ENCODE measurements at places on chromosomes 16 and 17.

DNA sequence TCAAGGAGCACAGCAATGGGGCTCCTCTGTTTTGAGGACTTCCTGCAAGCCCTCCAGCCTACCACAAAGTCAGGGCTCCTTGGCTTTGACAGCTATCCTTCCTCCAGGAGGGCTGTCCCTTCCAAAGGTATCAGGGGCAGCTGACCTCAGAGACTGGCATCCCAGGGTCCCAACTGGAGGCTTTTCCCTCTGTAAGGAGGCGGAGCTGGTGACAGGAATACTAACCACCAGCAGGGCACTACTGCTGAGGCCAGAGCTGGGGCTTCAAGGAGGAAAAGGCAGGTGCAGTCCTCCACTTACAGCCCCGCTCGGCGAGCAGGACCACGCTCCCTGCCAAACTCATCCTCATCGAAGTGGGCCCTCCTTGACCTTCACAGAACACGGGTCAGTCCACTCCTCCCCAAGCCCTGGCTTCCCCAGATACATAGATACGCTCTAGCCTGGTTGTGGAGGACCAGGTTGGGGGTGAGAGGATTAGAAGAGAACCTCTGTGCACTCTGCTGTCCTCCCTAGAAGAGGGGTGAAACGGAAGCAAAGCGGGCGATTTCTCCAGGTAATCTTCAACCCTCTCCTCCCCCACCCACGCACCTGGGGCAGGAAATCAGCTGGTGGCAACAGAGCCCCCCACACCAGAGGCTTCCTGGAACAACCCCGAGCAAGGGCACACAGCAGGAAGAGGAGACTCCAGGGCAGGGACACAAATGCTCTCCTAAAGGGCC lies 20.5 kb downstream of the ST3GAL2 start:
- peak; percentile 36 for DNase-seq

DNA sequence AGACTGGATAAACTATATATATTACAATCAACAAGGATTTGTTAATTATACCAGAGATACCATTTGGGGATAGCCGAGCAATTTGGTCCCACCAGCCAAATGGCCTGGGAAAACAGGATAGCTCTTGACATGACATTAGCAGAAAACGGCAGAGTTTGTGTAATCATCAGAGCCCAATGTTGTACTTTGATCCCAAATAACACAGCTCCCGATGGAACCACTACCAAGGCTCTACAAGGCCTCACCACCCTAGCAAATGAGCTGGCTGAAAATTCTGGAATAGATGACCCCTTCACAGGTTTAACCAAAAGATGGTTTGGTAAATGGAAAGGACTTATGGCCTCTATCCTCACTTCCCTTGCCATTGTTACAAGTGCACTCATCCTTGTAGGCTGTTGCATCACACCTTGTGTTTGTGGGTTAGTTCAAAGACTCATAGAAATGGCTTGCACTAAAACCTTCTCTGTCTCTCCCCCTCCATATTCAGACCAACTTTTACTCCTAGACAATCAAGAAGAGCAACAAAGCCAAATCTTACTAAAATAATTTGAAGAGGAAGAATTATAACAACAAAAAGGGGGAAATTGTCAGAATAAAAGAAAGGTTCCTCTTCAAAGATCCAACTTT lies 9.5 kb downstream of the TXNL4B start:
- DNase-seq: no peak

GRCh38 chr16:83312718-83313245 lies 495.0 kb upstream of the HSBP1 start:
- no peak for DNase-seq

DNA sequence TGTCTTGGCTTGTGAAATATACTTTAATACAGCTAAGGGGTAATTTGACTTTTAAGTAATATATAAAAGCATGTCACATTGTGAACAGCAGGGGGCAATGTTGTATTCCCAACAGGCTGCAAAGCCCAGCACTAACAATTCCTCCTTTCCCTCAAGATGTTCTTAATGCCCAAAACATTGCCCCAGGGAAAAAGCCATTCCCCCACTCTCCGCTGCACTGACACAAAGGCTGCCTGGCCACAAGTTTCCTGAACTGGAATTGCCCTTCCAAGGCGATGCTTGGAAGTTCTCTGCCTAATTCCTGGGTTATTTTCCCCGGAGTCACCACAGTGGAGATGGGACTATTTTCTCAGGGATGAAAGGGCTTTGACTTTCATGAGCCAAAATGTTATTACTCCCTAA lies 27.2 kb downstream of the CLEC16A start:
- peak; percentile 49 for DNase-seq

- DNase-seq: no peak
Measured at GRCh38 chr17:75315541-75316243, 26.5 kb upstream of the SLC25A19 start.

DNA sequence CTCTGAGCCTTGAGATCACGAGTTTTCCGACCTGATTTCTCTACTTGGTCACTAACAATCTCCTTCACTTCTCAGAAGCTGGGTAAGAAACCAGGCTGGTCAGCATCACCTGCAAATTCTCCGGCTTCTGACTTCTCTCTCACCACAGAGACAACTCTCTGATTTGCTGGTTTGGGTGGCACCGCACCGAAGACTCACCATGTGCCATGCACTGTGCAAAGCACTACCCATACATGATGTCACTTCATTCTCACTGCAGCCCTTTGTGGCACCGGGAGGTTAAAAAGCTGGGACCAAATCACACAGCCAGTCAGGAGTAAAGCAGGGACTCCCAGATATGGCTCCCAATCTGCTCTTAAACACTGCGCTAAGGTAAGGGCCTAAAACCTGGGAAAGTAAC lies 647 bp downstream of the VAC14 start:
- no peak for DNase-seq

DNA sequence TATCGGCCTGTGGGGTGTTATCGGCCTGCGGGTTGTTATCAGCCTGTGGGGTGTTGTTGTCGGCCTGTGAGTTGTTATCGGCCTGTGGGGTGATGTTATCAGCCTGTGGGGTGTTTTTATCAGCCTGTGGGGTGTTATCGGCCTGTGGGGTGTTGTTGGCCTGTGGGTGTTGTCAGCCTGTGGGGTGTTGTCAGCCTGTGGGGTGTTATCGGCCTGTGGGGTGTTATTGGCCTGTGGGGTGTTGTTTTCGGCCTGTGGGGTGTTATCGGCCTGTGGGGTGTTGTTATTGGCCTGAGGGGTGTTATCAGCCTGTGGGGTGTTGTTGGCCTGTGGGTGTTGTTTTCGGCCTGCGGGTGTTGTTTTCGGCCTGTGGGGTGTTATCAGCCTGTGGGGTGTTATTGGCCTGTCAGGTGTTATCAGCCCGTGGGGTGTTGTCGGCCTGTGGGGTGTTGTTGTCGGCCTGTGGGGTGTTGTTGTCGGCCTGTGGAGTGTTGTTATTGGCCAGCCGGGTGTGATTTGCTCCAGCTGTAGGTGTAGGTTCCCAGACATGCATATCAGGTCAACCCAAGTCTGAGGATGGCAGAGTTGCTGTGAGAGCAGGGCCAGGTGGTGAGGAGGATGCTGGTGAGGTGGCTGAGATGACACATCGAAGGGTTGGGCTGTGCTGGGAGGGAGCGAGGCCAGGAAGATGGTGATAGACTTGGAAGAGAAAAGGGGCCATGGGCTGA lies 7.1 kb downstream of the TRARG1 start:
- DNase-seq: no peak

- no peak for DNase-seq
Measured at GRCh38 chr17:77613627-77614026, 344.9 kb upstream of the TNRC6C start.

GRCh38 chr17:55285340-55286301 lies 20.9 kb downstream of the HLF start:
- no peak for DNase-seq

DNA sequence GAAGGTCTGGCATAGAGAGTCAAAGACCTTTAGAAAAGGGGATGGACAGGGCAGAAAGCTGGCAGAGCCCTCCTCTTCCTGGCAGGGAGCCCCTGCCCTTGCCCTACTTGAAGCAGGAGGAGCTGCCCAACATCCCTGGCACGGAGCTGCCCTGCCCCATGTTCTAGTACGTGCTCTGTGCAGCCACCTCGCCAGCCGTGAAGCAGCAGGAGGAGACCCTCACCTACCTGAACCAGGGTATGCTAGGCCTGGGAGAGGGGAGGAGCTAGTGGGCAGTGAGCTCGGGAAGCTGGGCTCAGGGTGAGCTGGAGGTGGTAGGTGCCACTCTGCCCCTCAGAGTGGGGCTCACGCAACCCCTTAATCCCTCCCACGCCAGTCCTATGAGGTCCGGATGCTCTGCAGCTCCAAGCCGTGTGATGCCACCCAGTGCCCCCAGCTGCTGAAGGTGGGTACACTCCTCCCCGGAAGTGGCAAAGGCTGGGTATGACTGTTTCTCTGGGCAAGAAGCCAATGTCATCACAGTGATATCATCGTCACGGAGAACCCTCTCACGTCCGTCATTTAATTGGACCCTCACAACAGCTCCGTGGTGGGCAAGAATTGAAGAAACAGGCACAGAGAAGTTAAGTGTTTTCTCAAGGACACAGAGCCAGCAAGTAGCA lies 12.7 kb upstream of the STAC2 start:
- DNase-seq: peak; percentile 75

- no peak for DNase-seq
Measured at GRCh38 chr17:76437467-76438402, 15.2 kb downstream of the UBE2O start.

DNA sequence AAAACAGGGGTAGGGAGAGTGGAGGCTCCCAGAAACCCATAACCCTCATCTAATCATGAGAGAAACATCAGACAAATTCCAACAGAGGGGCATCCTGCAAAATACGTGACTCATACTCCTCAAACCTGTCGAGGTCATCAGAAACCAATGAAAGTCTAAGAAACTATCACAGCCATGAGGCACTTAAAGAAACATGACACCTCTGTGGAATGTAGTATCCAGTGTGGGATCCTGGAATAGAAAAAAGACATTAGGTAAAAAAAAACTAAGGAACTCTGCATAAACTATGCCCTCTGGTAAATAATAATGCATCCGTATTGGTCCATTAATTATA lies 16.4 kb downstream of the CDH5 start:
- DNase-seq: no peak

- no peak for DNase-seq
Measured at GRCh38 chr17:64289741-64290141, 26.7 kb upstream of the TEX2 start.

GRCh38 chr17:43830510-43831140 lies 2.3 kb downstream of the MPP3 start:
- DNase-seq: no peak

DNA sequence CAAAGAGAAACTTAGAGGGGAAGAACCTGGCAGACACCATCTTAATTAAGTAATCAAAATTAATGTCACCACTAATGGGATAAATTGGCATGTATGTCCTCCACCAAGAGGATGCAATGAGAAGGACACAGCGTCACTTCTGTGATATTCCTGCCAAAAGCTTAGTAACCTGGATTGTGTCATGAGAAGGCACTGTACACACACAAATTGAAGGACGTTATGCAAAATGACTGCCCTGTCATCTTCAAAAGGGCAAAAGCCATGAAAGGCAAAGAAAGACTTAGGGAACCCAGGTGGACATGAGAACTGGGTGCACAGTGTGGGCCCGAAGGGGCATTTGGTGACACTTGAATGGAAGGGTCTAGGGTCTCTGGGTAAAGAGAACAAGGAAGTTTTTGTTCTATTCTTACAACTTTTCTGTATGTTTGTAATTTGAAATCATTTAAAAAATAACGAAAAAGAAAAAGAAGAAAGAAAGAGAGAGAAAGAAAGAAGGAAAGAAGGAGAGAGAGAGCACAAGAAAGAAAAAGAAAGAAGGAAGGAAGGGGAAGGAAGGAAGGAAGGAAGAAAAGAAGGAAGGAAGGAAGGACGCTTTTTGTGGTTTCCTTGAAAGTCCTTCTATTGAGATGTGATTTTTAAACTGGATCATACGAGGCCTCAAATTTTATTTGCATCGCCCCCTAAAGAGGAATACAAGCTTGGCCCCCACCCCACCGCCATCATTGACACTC lies 4.0 kb upstream of the APOH start:
- DNase-seq: no peak

DNA sequence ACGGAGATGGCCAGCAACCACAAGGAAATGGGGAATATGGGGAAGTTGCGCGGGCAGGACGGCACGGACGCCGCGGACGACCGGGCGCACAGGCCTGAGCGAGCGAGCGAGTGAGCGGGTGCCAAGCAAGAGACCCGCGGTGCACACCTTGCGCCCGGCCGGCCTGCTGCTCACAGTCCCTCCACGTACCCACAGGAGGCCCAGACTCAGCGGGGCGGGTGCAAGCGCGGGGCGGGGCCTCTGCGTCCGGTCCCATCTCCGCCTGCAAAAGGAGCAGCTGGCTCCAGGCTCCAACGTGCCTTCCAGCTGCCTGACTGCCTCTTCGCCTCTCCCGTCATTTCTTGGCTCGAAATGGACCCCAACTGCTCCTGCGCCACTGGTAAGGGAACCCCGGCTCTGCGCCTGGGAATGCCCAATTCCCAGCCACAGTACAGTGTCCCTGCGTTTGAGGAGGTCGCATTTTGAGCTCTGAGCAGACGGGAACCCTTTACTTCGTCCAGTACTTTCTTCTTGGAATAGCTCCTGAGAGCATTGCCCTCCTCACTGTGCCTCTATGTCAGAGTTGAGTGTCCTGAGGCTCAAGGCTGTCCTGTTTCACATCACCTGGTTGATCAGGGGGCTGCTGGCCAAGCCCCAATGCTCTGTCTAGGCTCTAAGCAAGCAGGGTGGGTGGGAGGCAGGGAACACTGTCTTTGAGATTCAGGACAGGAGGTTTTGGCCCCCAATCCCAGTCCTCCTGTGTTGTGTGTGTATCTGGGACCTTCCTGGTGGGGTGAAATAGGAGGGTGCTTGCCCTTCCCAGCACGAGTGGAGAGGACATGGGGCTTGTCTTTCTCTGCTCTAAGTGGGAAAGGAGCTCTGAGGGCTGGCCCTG lies 8.1 kb upstream of the MT1E start:
- no peak for DNase-seq

DNA sequence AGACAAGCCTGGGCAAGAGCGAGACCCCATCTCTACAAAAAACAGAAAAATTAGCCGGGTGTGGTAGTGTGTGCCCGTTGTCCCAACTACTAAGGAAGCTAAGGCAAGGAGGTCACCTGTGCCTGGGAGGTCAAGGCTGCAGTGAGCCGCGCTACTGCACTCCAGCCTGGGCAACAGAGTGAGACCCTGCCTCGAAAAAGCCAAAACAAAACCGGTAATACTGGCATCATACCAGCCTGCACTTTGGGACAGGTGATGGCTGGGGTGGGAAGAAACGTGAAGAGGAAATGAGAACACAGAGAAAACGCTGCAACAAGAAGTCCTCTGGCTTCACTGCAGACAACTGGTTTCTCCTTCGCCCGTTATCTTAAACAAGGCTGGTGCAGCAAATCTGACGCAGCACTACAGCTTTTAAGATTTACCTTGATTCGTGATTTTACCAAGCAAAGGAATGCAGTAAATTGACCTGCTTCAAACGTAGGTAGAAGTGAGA lies 725 bp upstream of the CASC3 start:
- no peak for DNase-seq

- no peak for DNase-seq
Measured at GRCh38 chr16:89036776-89037175, 56.9 kb upstream of the ACSF3 start.

GRCh38 chr16:84391151-84392030 lies 23.1 kb downstream of the ATP2C2 start:
- DNase-seq: no peak

- DNase-seq: no peak
Measured at GRCh38 chr17:57102122-57102521, 17.1 kb downstream of the AKAP1 start.

Measured in activated CD4-positive, alpha-beta T cell treated with anti-CD3 and anti-CD28 coated beads for 4 hours (primary cell).